ENCODE measurements at places on chromosomes 13 and 19. TPM values are rescaled to one million over a fixed set of nuclear protein-coding genes. Genes with fewer than 3 reads are reported as not detected.

GRCh38 chr19:2087621-2088100 is 8.5 kb downstream of the MOB3A start:
- DNase-seq = no peak

DNA sequence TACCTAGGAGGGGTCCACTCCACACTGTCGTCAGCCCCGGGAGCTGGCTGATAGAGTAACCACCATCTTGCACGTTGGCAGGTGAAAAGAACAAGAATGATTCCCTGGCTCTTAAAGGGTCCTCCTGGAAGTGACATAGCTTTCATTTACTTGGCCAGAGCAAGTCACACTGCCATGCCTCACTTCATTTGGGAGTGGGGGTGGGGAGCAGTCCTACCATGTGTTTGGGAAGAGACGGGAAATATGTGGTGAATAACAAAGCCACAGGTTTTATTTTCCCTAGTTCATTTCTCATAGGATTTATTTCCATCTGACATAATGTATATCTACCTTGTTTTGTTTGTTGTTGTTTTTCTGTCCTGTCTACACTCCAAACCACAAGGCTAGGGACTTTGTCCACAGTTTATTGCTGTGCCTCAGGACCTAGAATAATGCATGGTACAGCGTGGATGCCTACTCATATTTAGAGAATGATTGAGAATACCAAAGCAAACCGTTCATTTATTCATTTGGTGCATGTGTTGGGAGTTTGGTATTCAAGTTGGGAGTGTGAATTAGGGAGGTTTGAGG is 26.8 kb downstream of the UBAC2 start:
- DNase-seq = no peak

- no peak for DNase-seq
Observed at GRCh38 chr13:109389892-109390345, 396.5 kb downstream of the IRS2 start.

DNA sequence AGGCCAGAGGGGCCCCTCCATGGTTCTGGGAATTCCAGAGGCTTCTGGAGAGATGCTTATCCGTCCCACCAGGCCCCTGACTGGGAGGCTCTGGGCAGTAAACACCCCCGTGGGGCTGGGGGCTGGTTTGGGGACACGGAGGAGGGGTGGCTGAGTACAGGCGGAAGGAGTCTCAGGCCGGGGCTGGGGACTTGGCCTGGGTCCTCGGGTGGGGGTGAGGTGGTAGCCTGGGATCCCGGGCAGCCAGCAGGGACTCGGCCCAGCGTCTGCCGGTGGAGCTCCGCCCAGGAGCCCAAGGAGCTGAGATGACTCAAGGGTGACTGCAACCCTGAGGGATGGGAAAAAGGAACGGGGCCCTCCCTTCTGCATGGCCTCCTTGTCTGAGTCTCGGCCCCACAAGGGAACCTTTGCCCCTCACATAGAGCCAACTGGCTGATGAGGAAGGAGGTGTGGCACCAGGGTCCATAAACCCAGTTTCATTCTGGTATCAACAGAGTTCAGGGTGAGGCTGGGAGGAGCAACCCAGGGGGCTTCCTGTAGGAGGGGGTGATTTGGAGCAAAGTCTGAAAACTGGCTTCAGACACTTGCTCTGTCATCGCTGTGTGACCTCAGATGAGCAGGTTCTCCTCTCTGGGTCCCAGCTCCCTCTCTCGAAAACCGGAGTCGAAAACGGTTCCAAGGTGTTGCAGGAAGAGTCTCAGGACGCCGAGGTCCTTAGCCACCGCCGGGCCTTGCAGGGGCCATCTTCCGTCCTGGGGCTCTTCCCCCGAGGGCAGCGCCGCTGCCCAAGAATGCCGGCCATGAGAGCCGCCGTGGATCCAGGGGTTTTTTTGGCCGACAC is 809 bp downstream of the MISP start:
- DNase-seq = peak; percentile 88

The KLK2 gene
- not detected for total RNA-seq

DNA sequence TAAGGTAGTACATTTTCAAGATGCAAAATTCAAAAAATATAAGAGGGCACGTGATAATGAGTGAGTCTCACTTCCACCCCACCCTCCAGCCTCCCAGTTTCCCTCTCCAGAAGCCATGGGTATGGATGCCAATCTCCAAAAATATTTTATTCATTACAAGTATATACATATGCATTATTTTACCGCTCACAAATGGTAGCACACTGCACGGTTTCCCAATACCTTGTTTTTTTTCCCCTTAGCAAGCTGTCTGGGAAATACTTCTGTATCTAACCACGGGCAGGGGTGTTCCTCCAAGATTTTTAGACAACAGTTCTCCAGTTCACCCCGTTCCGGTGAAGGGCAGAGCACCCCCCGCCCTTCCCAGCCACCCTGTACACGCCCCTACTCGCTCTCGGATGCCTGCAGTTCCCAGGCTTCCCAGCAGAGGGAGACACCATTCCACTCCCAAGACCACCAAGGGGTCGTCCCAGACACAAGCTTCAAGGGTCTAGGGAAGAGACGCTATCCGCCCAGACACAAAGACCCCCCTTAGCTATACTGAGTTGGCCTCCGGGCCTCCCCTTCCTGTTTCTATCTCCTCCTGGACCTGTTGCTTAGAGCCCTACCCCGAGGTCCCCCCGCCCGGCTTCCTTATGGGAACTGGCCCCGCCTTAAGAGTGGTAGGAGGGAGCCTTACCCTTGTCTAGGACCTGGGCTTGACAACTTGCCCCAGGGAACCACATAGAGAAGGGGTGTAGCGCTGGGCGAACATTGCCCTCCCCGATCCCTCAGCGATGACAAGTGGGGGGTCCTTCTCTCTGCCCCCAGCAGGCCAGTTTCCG is 1.1 kb upstream of the FXYD3 start:
- DNase-seq = peak; percentile 62

GRCh38 chr19:11322269-11323024 is 17.0 kb downstream of the RAB3D start:
- no peak for DNase-seq

GRCh38 chr19:7301525-7301924 is 7.3 kb upstream of the INSR start:
- DNase-seq = no peak

GRCh38 chr13:73696271-73696670 is 437.9 kb downstream of the KLF12 start:
- DNase-seq = no peak

- DNase-seq = peak; percentile 23
Observed at GRCh38 chr13:91247768-91248167, 99.7 kb upstream of the MIR17HG start.

The GRIK5 gene
- not detected for total RNA-seq

DNA sequence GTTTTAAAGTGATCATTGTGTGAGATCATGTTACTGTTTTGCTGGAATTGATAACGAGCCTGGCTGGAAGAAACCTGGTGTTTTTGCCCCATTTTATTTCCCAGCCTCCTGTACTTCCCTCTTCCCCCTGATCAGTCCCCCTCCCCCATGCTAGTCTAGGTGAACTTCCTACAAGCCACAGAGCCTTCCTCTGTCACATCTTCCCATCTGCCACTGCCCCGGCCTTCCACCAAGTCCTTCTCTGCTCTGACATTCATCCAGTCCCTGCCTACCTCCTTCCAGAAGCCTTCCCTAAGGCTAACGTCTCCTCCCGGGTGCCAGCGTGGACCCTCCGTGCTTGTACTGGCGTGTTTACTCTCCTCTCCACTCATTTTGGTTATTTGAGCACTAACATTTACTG is 14.3 kb downstream of the FARP1 start:
- DNase-seq = no peak

- DNase-seq = peak; percentile 59
Observed at GRCh38 chr13:108083056-108083455, 132.3 kb downstream of the LIG4 start.

The TEX29 gene
- not detected for total RNA-seq

GRCh38 chr13:26614721-26615120 is 57.2 kb downstream of the WASF3 start:
- no peak for DNase-seq

DNA sequence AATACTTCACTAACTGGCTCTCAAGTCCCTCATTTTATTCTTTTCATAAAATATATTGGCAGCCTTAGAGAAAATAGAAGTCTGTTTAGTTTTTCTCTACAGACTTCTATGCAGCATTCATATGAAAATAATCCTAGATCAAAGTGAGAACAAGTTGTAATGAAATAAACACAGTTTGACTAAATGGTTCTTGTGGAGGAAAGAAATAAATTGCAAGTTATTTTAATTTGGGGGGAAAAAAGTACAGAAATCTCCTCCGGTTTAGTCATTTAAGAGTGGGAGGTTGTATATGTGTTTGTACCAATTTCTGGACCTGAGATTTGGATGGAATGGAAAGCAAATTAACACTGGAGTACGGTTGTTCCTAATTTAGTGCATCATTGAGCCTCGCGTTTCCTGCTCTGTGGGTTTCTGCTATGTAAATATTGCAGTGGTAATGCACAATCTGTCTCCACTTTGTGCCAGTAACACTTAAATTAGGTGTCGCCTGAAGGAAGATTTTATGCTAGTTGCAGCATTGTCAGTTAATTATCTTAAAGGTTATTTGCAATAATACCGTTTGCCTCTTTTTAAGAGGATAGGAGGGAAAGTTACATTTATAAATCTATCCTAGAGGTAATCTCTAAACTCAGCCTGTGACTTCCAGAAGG is 100.2 kb downstream of the ZIC5 start:
- DNase-seq = no peak

The TEX26 gene
- total RNA-seq = not detected

The ACP7 gene
- total RNA-seq = 3.4 TPM

The KIR2DL1 gene
- total RNA-seq = not detected

The PRKCG gene
- 1.5 TPM for total RNA-seq

GRCh38 chr13:114324334-114324733 is 10.0 kb downstream of the CHAMP1 start:
- no peak for DNase-seq

The ZFR2 gene
- total RNA-seq = not detected

The IZUMO2 gene
- total RNA-seq = not detected

The ZNF90 gene
- total RNA-seq = not detected

- DNase-seq = no peak
Observed at GRCh38 chr13:71312923-71313322, 554.1 kb downstream of the DACH1 start.

DNA sequence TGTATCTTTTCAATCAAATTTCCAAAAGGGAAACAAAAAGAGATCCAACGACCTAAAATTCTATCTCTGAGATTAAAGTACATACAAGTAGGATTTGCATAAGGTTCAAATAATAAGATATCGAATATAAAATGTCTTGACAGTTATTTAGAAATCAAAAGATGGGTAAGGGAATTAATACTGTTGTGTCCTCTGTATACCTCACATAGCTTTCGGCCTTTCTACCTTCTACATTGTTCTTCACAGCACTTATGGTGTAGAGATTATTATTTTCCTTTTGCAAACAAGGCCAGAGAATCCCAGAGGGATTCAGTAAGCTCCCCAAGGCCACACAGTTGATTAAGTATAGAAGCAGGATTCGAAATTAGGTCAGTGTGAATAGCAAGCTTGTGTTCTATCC is 403.6 kb downstream of the SPRY2 start:
- DNase-seq = no peak

DNA sequence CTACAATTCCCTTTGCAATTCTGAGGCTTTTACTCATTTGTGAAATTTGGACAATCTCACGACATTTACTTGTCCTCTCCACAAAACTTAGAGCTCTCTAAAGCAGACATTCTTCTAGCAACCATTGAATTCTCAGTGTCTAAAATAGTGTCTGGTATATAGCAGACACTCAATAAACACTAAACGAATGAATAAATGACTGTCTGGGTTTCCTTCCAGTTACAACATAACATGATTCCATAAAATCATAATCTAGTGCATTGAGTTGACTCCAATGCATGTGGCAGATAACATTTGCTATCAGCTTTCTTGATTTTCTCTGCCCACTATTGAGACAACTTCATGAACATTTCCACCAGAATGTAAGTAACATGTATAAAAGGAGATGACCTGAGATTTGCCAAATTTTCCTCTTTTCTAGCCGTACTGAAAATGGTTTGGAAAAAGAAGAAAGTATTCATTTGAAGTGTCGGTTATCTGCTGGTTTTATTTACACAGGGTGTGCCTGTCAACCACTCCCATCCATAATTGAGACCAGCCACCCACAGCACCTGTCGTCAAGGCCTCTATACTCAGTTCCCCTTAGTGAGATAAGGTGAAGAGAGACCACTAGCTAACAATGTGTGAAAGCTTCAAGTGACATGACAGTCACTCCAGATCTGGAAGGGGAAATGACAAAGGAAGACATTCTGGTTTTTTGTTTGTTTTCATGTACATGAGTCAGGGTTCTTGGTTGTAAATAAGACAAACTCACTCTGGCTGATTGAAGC is 4.8 kb upstream of the SERP2 start:
- peak; percentile 65 for DNase-seq

The TBXA2R gene
- 0.77 TPM for total RNA-seq

The TLE2 gene
- 7.7 TPM for total RNA-seq

DNA sequence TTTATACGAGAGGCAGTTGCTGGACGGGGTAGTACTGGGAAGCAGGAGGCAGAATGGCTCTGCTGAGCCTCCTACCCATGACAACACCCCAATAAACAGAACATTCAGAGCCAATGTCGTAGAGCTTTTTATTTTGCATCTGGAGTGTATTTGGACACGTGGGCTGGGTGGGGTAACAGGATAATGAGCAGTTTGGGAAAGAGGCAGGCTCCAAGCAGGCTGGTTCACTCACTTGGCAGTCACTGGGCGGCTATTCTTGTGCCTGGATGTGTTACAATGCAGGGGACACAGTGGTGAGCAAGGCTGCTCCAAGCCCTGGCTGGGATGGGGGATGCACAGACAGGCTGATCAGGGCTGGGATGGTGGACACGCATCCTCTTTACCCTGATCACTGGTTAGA is 9.5 kb downstream of the ACTMAP start:
- DNase-seq = no peak

The PSG11 gene
- not detected for total RNA-seq

The PTBP1 gene
- 412 TPM for total RNA-seq

The LGALS14 gene
- not detected for total RNA-seq

Measured in PC-3 (cell line).